ENCODE measurements at places on chromosomes 4 and X. TPM values are rescaled to one million over a fixed set of nuclear protein-coding genes. Genes with fewer than 3 reads are reported as not detected.

GPC3 gene
- 0.86 TPM for total RNA-seq

GUCY1A1 gene
- total RNA-seq, result not detected

- no peak overlapping the region for H3K27ac ChIP-seq
- H3K4me3 ChIP-seq, result no peak overlapping the region
- no peaks in the 10 kb centered on the region for H3K36me3 ChIP-seq
- H3K27me3 ChIP-seq, result no peaks in the 10 kb centered on the region
Measured at GRCh38 chr4:47482326-47482725, 2.7 kb upstream of the ATP10D start.

DNA sequence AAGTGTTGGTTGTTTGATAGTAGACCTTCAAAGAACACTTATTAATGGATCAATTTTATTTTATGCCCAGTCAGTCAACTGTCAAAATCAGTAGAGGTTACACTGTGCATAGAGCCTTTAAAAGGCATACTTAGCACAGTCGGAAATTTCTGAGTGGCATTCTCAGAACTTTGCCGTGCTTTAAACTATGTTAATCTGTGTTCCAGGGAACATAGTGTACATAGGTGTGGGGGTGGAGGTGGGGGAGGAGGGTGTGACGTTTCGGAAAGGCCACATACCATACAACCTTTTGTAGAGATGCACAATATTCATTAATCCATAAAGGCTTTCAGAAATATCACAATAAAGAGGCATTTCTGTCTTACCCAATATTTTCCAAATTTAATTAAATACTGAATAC is 75.8 kb downstream of the RS1 start:
- no peaks in the 10 kb centered on the region for H3K4me1 ChIP-seq
- DNase-seq, result no peak
- H3K27ac ChIP-seq, result no peak overlapping the region
- no peaks in the 10 kb centered on the region for H3K27me3 ChIP-seq
- H3K36me3 ChIP-seq, result peaks cover under 1% of the 10 kb centered on the region

DNA sequence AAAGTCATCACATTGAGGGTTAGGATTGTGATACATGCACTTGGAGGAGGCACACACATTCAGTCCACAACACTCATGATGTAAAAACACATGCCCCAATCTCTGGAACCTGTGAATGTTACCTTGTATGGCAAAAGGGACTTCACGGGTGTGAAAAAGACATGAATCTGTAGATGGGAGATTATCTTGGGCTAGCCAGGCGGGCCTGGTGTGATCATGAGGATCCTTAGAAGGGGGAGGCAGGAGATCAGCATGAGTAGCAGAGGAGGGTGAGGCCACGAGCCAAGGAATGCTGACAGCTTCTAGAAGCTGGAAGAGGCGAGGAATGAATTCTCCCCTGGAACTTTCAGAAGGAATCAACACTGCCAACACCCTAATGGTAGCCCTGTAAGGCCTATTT is 77.5 kb upstream of the ENPP6 start:
- peaks cover 7% of the 10 kb centered on the region for H3K4me1 ChIP-seq
- no peak for DNase-seq
- no peak overlapping the region for H3K4me3 ChIP-seq
- peaks cover 5% of the 10 kb centered on the region for H3K27me3 ChIP-seq

DNA sequence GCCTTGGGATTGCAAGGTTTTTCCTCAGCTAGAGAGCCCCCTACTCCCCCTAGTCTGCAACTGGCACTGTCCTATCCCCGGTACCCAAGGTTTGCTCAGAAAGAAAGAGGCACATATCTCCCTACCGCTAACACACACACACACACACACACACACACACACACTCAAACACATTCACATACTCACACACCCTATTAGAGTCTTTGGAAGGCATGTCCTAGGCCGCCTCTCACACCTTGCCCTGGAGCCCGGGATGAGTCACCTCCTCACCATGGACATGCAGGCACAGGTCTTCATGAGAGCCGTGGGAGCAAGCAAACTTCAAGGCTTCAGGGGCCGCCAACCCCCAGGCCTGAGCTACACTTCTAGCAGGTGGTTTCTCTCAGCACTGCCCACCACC is 49.2 kb downstream of the PJA1 start:
- no peak overlapping the region for H3K4me3 ChIP-seq
- H3K27ac ChIP-seq, result no peak overlapping the region
- no peaks in the 10 kb centered on the region for H3K4me1 ChIP-seq
- H3K36me3 ChIP-seq, result no peaks in the 10 kb centered on the region
- no peak for DNase-seq

GRCh38 chr4:55921093-55921492 is 27.7 kb upstream of the CEP135 start:
- H3K4me1 ChIP-seq, result no peaks in the 10 kb centered on the region
- H3K27ac ChIP-seq, result no peak overlapping the region
- DNase-seq, result no peak
- no peaks in the 10 kb centered on the region for H3K27me3 ChIP-seq

DNA sequence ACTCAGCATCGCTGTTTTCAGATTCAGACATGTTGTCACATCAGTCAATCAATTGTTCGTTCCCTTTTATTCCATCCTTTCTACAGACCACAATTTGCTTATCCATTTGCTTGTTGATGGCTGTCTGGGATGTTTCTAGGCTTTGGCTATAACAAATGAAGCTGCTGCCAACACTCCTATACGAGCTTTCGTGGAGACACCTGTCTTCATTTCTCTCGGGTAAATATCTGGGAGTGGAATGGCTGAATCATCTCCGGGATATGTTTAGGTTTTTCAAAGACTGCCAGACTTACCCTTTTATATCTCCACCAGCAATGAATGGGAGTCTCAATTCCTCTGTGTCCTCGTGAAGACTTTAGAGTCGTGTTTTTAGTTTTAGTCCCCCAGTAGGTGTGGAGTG is 118.9 kb downstream of the SORCS2 start:
- no peak overlapping the region for H3K4me3 ChIP-seq
- H3K27me3 ChIP-seq, result peaks cover 15% of the 10 kb centered on the region
- no peak for DNase-seq

DNA sequence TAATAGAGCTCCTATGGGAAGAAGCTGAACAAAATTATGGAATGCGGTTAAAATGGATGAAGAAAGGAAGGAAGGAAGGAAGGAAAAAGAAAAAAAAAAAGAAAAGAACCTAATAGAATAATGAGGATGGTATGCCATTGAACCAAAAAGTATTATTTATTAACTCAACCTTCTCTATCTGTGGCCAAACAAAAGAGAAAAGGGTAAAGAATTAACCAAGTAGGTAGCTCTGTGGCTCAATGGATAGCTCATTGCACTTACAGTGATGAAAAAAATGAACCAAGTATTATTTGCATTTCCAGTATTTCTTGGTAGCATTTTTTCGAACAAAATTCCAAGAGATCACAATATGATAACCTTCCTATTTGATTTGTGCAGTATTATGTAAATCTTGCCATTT is 56.9 kb upstream of the SLC39A8 start:
- DNase-seq, result no peak
- no peaks in the 10 kb centered on the region for H3K36me3 ChIP-seq
- no peak overlapping the region for H3K27ac ChIP-seq
- H3K27me3 ChIP-seq, result no peaks in the 10 kb centered on the region

- no peak for DNase-seq
- no peak overlapping the region for H3K4me3 ChIP-seq
- no peaks in the 10 kb centered on the region for H3K4me1 ChIP-seq
- H3K36me3 ChIP-seq, result no peaks in the 10 kb centered on the region
- H3K27ac ChIP-seq, result no peak overlapping the region
Measured at GRCh38 chr4:144787365-144788258, 141.7 kb downstream of the HHIP start.
